ENCODE measurements at places on chromosomes 5 and 9.

- no peak for DNase-seq
Observed at GRCh38 chr5:68087866-68088265, 127.7 kb upstream of the PIK3R1 start.

DNA sequence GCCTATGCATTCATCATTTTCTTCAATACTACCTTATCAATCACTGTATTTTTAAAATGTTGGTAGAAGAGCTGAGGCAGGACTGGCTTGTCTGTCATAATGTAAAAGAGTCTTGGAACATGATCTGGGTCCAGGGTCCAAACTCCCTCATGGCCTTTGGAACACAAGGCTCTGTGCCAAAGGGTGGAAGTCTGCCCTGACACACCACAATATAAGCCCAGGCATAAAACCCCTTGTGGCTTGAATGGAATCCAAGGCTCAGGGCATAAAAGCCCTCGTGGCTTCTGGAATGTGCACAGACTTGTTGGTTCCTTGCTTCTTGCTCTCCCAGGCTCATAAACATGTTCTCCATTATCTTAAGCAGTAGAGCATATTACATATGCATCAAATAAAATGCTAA lies 48.0 kb downstream of the GABRB2 start:
- no peak for DNase-seq

DNA sequence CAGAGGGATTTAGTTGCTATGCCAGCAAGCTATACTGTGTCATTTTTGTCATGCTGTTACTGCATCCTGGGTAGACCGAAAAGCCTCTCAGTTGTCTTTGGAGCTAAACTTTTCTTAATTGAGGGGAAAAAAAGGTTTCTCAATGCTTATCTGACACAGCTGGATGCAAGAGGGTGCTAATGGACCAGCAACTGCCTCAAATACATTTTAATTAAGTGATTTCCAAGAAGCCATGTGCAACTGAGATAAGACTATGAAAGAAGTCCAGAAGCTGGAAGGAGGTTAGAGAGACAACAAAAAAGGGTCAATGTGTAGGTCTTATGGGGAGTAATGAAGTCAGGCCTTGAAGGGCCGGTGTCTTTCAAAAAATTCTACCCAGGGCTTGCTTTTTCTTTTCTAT lies 465.7 kb upstream of the DMAC1 start:
- DNase-seq = no peak

GRCh38 chr5:14502294-14502690 lies 79.3 kb upstream of the OTULINL start:
- DNase-seq = no peak

DNA sequence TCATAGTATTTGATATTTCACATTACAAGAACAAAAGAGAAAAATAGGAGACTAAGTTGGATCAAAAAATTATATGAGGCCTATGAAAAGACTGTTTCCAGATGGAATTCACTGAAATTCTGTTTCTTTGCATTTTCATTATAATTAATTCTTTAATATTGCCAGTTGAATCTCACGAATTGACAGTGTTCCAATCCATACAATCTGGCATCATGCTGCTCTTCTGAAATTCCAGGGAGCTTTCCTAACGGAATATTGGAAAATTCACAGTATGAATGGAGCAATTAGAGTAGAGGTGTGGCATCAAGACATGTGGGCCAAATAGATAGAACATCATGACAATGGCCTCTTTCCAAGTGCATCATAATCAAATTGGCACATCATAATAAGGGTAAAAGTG lies 1178.9 kb upstream of the WWC1 start:
- DNase-seq = no peak

DNA sequence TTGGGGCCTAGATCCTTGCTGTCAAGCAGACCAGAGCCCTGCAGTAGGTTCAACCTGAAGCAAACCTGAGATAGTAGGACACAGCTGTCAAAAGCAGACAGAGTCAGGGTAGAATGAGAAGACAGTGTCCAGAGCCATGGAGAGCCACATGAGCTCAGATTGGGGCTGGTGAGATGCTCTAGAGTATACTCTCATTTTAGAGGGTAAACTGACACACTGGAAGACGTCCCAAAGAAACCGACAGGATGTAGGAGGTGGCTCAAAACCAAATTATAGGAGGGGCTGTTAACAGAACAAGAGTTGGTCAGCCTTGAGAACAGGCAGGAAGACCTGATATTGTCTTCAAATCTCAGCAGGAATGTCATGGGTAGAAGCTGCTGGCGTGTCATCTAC lies 11.5 kb downstream of the CCDC69 start:
- no peak for DNase-seq

- no peak for DNase-seq
Observed at GRCh38 chr5:110492446-110492845, 234.0 kb downstream of the TMEM232 start.

DNA sequence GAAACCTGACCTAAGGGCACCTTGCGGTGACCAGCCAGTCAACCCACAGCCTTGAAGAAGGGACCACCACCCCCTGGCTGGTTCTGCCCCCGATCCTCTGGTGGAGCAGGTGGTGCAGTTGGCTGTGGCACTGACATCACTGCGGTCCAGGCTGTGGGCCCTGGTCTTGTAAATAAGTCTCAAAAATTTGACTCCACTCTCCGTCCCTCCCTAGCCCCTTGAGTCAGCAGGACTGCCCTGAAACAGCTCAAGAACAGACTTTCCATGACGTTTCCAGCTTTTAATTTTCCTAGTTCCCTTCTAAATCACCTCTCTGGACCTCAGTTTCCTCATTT lies 134.8 kb upstream of the BOD1 start:
- no peak for DNase-seq

DNA sequence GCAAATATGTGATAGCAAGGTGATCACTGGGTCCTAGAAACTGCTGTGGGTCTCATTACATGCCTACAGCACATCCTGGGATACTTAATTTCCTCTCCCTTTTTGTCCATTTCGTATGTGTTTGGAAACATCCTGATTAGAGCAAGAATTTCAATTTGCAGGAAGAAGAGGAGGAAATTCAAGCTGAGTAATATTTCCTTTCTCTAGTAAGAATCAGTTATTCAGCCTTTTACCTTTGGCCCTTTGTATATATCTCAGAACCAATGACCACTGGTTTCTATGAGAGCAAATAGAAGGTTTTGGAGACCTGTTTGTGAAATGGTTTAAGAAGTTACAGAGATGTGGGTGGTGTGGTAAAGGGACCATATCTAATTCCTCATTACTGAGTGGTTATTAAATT lies 171.6 kb downstream of the RMI1 start:
- no peak for DNase-seq

DNA sequence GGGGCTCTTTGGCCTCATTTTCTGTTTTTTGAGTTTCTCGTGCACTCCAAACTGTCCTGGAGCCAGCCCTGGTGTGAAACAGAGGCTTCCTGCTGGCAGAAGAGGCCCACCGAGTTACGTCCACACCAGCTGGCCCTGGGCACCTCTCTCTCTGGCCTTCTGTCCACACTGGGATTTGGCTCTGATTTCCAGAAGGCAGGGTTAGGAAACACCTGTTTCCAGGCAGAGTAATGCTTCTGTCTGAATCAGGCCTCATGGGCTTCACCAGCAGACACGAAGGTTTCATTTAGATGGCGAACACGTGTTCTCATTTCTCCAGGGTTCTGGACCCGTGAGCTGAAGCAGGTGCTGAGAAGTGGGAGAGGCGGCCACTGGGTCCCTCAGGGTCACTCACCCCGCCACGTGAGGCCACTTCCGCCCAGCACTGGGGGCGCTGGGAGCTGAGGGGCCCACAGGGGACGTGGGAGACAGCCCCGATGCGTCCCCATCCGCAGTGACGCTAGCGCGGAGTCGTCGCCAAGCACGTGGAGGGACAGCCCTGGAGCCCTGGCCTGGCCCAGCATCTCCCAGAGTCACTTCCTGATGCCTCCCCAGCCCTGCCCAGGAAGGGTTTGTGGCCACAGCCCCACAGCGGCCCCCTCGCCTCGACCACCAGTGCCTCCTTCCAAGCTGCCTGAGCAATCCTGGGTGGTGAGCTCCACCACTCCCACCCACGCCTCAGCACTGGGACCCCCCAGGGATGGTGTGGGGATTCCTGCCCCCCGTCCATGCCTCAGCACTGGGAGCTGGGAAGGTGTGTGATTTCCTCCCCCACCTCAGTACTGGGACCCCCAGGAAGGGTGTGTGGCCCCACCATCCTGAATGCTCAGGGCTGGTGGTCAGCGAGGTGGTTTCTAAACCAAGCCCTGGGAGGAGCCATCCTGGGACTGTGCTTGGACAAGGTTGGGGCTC lies 4.9 kb upstream of the LRRC14B start:
- no peak for DNase-seq

DNA sequence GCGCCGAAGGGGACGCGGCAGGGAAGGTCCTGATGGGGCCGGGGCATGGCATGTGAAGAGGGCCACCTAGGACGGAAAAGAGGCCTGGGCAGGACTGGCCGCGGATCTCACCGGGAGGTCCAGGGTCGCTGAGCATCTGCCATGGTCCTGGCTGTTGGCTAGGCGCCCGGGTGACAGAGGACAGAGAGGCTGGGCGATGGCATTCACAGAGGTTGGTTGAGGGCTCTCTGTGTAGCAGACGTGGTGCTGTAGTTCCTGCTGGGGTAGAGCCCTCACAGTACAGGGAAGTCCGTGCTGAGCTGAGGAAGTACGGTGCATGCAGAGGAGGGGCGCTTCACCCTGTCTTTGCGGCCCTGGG lies 427 bp downstream of the PCYOX1L start:
- DNase-seq = no peak

GRCh38 chr9:91884696-91885687 lies 65.0 kb downstream of the ROR2 start:
- DNase-seq = no peak

- no peak for DNase-seq
Observed at GRCh38 chr9:128276574-128277270, 646 bp downstream of the SWI5 start.

DNA sequence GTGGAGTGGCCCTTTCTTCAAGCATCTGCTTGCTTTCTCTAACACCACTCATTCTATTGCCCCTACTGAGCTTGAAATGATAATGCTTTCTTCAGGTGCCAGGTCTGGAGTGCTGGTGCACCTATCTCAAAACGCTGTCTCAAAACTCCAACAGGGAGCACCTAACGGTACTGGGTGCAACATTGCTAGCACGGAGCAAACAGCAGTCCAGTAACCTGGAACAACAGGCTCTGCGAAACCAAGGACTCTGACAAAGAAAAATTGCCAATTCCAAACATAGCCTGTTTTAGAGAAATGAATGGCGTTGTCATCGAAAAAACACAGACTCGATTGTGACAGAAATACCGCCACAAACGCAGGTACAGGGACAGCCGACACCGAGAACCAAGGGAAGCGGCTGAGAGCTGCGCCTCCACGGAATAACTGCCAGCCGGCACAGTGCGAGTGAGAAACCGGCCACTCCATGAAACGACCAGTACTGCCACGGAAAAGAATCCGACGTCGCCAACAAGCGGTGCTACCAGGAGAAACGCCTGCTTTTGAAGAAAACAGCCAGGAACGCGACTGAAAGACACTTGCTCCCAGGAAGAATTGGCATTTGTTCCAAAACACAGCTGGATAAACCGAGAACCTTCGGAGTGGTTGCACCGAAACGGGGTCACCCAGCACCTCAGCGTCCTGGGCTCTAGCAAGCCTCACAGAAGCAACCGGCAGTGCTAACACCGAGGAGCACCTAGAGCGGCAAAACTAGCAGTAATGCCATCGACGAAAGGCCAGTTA lies 3.1 kb downstream of the ANXA2R start:
- DNase-seq = no peak
